ENCODE measurements at places on chromosomes 7 and 10. TPM values are rescaled to one million over a fixed set of nuclear protein-coding genes. Genes with fewer than 3 reads are reported as not detected.

The OR13A1 gene
- polyA plus RNA-seq = not detected

The CUL1 gene
- polyA plus RNA-seq = 54.1 TPM

The MEOX2 gene
- 52.5 TPM for polyA plus RNA-seq

The TRIM74 gene
- polyA plus RNA-seq = 1.5 TPM

- no peak for DNase-seq
Measured at GRCh38 chr7:105178177-105178576, 164.2 kb downstream of the KMT2E start.

DNA sequence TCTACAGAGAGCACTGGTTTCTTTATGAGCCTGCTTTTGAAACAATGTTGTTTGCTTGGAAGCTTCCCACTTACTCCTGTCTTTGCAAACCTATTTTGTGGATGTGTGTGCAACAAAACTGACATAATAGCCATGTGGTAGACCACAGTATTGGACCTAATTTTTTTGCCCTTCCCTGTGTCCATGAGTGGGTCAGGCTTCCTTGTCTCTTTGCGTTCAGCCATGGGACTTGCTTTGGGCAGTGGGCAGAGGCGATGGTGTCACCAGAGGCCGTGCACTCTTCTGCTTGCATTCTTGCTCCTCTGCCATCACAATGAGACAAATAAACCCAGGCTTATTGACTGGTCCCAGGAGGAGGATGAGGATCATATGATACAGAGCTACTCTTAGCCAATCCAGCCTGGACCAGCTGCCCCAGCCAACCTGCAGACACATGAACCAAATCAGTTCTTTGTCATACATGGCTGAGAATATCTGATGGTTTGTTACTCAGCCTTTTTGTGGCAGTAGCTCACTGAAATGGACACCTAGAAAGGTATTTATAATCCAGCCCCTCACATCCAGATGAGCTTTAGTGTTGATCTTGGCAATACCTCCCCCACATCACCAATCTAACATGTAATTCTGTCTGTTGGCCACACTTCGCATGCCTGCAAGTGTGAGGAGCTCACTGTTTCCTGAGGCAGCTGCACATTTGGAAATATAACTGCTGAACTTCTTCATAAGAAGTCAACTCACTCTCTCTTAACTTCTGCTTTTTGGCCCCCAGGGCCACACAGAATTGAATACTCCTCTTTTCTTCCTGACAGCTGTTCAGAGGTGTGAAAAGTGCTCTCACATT, 427.8 kb upstream of the ZMIZ1 start:
- no peak for DNase-seq

GRCh38 chr10:6255548-6256061, 52.9 kb downstream of the PFKFB3 start:
- DNase-seq = no peak

DNA sequence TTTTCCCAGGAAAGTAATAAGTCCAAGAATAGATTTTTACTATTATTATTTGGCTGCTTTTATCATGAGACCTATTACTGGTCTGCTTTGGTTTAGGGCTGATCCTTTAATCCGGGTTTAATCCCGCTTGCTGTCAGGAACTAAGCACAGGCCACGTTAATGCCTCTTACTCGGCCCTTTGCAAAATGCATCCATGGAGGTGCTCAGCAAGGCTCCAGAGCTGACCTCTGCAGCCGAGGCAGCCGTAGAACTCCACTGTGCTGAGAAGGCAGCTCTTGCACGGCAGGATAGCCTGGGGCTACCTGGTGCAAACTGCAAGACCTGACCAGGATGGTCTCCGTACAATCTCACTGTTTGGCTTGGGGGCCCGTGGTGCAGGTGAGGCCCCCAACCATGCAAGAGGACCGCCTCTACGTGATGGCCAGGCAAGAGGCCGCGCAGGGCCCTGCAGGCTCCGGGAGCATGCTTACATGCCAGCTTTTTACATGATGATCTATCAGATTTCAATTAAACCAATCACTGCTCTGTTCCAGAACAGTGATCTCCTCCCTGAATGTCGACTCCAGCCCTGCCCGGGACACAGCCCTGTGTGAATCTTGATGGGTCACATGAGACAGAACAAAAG, 10.4 kb upstream of the CALML3 start:
- no peak for DNase-seq

GRCh38 chr7:120273476-120273975, 551 bp downstream of the KCND2 start:
- no peak for DNase-seq

GRCh38 chr10:8424555-8425211, 370.2 kb downstream of the GATA3 start:
- no peak for DNase-seq

DNA sequence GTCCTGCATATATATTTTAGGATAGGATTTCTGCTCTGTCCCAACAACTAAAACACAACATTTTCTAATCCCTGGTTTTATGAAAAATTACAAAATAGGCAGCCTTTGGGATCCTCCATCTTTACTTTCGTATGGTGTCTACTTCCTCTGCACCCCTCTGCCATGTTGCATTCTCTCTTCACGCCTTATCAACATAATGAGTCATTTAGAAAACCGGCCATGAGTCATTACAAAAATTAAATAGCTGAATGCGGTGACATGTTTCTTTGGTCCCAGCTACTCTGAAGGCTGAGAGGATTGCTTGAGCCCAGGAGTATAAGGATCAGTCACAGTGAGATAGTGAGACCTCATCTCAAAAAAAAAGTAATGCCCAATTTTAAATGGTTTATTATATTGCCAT, 148.1 kb upstream of the CELF2 start:
- DNase-seq = no peak

GRCh38 chr10:16728266-16728665, 89.0 kb downstream of the RSU1 start:
- no peak for DNase-seq

DNA sequence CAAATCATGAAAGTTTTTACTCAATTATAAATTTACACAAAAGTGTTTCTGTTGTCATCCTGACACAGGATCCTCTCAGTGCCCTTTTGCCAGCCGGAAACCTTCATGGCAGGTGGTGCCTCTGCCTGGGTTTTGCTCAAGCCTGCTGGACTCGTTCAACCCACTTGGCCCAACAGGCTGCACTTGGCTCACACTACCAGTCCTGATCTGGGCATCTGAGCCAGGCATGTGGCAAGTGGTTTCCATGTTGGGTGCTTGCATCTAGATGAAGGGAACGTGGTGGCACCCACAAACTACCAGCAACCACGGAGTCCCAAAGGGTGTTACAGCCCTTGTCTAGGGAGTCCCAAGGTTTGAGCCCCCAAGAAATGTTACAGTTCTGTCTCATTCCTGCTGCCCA, 162.3 kb upstream of the CSTF2T start:
- DNase-seq = no peak

DNA sequence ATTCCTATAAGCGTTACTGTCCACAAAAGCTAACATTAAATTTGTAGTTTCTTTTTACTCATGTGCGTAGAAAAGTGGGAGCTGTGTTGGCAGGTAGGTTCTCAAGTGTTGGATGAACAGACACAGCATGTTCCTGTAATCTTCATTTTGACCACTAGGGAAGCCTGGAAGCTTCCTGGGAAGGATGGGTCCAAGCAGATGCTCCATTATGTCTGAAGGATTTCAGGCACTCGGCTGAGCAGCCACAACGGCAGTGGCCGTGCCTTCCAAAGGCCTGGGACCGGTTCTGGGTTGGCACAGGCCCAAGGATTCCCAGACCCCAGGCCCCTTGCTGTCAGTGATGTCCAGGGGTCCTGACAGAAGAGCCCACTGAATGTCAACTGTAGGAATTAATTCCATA, 386.3 kb downstream of the TNS3 start:
- DNase-seq = no peak

DNA sequence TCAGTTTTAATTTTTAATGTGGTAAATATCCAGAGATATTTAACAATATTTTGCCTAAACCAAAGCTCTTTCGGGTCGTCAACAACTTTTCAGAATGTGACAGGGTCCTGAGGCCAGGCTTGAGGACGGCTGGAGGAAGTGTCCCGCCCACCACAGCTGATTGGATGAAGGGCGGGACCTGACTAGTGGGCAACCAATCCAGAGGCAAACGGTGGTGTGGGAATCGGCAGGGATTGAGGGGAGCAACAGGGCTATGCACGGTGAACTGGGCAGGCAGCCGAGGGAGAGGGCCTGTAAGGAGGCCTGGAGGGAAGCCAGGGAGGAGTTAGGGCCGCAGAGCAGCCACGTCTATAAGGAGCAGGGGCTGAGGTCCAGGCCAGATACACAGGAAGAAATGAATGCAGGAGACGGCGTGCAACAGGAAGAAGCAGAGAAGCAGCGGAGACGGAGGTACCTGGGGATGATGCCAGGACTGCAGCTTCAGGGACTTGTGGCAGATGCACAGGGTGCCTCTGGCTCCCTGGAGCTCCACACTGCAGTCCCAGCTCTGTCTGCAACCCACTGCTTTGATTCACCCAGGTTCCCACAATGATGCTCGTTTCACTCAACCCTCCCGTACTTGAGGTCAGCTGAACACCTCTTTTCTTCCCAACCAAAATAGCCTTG, 46.1 kb upstream of the ZMIZ1 start:
- no peak for DNase-seq

GRCh38 chr10:55358539-55358938, 557.5 kb upstream of the PCDH15 start:
- no peak for DNase-seq

DNA sequence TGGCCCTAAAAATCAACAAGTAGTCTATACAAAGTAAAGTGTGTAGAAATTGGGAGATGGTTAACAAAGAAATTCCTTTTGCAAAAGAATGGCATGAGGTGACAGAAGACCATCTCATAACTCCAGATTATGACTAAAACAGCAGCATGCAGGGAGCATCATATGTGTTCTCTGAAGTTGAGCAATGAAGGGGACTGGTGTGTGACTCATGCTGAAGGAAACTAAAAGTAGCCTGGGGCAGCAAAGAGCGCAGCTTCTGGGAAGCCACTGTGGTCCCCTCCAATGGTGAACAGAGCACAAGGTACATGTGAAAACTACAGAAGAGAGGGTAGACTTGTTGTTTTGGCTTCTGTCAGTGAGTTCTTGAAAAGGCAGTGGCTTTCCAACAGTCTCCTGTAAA, 133.4 kb downstream of the MACC1 start:
- DNase-seq = no peak

DNA sequence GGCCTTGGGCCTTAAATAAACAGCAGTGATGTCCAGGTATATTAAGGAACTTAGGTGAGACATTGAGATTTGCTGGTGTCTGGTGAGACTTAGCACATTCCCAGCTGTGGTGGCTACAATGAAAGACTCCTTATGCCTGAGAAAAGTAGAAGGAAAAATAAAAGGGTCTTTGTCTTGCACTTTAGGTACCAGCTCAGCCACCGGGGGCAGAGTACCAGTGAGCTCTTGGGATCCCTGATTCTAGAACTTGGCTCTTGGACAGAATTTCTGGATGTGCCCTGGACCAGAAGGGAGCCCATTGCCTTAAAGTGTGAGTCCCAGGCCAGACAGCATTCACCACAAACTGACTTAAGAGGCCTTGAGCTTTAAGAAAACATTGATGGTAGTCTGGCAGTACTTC, 1038.7 kb downstream of the SORCS3 start:
- no peak for DNase-seq

DNA sequence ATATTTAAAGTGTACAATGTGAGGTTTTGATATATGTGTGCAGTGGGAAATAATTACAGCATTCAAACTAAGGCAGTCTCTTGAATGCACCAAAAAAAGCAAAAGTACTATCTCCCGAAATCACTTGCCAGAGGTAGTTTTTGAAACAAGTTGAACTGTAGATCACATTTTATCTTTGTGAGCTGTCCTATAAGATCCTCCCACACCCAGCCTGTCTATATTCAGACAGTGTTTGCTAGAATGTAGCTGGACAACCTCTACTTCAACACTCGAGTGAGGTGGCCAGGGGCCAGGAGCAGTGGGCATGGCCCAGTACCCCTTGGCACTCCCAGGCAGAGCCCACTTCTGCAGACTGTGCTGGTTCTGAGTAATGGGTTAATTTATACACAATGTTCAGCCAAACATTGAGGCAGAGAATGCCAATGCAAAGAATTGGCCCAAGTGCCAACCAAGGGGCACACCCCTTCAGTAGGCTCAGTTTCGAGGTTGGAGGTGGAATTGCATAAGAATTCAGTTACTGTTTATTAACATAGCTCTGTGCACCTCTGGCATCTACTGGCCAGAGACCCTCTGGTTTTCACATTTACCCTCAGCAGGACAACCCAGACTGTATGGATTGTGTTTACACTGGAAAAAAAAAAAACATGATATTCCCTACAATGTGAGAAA, 70.5 kb downstream of the AHR start:
- DNase-seq = no peak

GRCh38 chr7:71706597-71706975, 574.6 kb downstream of the GALNT17 start:
- no peak for DNase-seq

DNA sequence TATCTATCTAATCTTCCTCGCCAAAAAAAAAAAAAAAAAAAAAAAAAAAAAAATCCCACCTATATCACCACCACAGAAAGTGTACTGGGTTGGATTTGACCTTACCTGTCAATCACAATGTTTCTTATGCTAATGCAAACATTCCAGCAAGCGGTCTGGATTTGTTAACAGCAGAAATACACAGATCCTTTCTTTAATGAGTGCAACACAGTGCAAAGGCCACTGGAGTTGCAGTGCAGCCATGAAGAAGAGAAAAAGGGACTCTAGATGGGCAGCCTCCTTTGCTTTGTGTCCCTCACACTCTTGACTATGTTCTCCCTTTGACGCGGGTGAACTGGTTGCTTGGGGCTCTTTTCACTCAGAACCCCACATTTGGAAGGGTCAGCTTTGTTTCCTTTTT, 127.3 kb upstream of the PRKCQ start:
- DNase-seq = no peak

GRCh38 chr7:157046681-157047080, 36.2 kb upstream of the MNX1 start:
- DNase-seq = no peak

DNA sequence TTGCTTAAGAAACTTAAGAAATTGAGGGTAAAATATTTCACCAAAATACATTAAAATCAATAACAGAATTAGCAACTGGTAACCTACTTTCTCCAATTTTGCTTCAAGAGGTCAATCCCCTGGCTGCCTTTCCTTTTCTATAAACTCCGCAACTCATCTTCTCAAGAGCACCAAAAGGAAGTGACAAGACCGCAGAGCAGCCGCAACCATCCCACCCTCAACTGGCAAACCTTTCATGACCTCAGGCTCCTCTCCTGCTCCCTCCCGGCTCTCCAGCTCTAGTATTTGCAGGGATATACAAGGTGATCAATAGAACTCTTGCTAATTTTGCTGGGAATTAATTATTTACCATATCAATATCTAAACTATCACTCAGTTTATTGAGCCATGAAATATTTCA, 88.9 kb downstream of the ATE1 start:
- DNase-seq = no peak

GRCh38 chr10:73965890-73966768, 31.8 kb upstream of the VCL start:
- DNase-seq = peak; percentile 68

GRCh38 chr7:157457355-157458253, 120.8 kb downstream of the DNAJB6 start:
- no peak for DNase-seq

DNA sequence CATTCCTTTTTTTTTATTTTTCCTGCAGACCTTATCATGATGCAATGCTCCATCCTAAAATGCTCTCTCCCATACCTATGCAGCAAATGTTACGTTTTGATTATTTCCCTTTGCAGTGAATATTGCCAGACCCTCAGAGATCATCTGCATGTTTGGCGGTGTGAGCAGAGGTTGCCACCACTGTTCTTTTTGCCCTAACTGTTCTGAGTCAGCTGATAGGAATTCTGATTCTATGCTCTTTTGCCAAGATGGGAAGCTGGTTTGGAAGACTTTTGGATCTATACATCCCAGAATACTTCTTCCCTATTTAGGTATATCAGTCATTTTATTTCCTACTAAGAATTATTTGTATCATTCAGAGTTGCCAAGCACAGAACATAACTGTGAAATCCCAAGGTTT, 130.5 kb downstream of the KLF6 start:
- no peak for DNase-seq

Measured in forelimb muscle (tissue), 1 donor.